ENCODE measurements at places on chromosomes 1 and 21.

DNA sequence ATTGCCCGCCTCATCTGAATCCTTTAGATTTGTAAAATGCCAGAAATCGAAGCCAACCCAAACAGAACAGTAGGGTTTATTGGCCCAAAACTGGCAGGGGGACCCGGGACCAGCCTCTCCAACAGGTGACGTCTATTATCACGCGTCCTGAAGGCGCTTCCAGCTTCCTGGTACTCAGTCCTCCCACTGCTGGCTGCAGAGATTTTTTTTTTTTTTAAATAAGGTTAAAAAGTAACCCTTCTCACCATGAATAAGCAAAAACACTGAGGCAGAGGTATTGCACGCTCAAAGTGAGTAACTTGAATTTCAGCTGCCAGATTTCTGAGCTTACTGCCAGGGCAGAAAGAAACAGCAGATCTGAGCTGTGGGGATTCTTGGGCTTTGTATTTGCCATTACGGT is 54.4 kb upstream of the GCLM start:
- no peak for DNase-seq

- DNase-seq, result no peak
Observed at GRCh38 chr21:43786300-43786806, 3.0 kb upstream of the RRP1 start.

DNA sequence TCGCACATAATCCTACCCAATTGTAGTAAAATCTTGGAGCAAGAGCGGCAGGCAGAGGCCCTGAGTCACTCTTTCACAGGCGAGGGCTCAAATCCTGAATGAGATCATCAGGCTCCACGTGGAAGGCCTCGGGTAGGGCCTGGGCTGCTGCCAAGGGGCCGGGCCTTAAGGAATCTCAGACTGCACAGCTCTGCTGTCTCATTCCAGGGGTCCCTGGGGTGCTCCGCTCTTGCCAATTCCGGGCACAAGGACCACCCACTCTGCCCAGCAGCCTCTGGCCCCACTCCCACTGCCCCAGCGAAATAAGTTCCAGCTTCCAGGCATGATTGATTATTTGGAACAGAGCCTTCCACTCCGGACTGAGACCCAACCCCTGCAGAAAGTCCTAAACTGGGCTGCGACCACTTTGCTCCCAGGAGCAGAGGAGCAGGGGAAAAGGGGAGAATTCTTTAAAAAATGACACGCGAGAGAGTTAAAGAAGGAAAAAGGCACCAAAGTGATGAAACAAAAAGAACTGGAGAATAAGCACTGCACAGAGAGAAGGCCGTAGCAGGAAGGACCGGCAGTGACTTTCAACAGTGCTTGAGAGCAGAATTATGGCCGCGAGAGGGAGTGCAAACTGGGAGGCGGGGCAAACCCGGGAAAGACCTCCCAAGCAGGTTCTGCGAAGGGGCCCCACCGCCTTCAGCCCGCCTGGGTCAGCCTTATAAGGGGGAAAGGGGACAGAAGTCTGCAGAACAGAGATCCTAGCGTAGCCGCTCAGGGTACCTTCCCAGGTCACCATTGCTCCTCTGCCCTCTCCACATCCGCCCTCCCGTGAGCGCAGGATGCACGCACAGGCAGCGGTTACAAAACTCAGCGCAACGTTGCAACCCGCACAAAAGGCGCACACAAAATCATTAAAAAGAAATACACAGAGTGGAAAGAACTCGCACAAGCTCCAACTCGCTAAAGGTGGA is 2.0 kb downstream of the ADAMTS1 start:
- DNase-seq, result peak; percentile 91

GRCh38 chr1:236494586-236495466 is 29.0 kb upstream of the LGALS8 start:
- DNase-seq, result no peak

DNA sequence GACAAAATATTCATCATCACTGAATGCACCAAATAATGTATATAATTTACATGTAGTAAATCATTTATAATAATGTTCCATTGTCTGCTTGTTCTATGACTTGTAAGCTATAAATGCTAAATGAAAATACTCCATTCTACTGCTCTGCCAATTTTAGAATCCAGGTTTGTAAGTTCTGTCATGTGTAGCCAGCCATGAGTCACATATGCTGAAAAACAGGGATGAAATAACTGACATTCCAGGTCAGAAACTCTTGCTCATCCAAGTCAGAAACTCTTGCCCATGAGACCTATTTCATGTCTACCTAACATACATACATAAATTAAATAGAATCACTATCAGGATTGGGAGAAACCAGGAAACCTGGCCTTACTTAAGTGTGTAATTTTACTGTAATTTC is 95.6 kb downstream of the ASH1L start:
- DNase-seq, result peak; percentile 85

GRCh38 chr1:33578557-33579448 is 106.4 kb downstream of the ZSCAN20 start:
- DNase-seq, result no peak

DNA sequence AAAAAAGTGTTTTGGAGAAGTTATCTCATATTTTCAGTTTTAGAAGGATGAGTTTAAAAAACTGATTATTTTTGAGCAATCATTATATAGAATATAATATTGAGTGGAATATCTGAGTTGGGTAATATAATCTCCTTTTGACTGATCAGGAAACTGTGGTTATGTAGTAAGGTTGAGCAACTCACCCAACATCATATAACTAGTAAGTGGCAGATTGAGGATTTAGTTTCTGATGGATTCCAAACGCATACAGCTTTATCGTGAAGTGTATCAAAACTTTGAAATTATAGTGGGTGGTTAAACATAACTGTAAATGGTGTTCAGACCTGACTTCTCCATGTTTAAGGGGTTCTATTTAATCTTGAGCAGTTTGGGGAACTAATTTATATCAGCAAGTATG is 98.6 kb downstream of the OLFM3 start:
- DNase-seq, result no peak

DNA sequence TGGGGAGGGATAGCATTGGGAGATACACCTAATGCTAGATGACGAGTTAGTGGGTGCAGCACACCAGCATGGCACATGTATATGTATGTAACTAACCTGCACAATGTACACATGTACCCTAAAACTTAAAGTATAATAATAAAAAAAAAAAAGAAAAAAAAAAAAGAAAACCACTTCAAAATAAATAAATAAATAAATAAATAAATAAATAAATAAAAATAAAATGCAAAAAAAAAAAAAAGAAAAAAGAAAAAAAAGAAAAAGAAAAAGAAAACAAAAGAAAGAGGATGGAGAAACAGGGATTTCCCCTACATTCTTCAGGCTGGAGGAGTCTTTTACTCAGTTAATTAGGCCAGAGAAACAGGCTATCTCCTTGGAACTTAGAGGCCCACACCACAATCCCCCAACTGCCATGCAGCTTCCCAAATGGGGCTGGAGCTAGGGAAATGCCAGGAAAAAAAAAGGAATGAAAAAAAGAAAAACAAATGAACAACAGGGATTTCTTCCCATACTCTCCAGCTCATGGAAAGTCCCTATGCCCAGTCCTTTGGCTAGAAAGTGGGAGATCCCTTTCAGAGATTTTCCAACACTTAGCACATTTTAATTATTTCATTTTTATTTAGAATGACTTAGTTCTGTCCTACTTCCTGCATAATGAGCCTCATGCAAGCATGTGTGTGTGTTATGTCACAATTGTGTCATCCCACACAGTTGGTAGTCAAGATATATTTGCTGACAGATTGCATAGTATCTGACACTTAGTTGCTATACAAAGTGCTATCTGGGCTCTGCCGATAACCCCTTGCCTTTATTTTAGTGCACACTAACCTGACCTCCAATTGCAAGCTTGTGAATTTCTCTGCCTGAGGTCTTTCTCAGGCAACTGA is 486.4 kb downstream of the PLPP3 start:
- DNase-seq, result no peak

DNA sequence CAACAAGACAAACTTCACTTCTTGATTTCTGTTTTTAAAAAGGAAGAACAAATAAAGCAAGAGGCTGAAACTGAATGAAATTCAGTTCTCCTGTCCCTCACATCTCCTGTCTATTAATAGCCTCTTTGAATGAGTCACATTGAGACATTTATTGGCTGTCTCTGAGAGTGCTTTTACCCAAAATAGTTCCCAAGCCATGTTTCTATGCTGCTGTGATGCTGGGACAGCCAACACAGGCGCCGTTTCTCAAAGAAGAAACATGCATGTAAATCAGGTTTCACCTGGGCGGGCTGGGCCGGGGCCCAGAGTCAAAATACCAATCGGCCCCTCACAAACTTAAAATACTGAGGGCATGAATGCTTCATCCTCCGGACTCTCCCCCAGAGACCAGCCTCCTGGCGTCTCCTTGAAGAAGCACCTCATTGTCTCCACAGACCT is 105.2 kb downstream of the EDEM3 start:
- DNase-seq, result no peak

- DNase-seq, result no peak
Observed at GRCh38 chr1:2931724-2932401, 89.4 kb upstream of the ACTRT2 start.

DNA sequence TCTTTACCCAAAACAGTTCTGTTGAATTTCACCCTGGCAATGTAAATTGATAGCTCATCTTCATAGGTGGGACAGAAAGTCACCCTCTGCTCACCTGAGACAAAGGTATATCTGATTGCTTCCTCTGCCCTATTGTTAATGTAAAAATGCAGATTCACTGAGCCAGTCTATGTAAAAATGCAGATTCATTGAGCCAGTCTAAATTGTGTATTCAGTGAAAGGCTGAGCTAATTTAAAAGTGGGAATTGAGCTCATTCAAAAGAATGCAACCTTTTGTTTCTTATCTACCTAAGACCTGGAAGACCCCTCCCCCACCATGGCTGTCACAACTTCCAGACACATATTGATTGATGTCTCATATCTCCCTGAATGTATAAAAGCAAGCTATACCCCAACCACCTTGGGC is 4.8 kb upstream of the MYSM1 start:
- no peak for DNase-seq

- no peak for DNase-seq
Observed at GRCh38 chr1:161484613-161485012, 20.6 kb upstream of the FCGR2A start.

DNA sequence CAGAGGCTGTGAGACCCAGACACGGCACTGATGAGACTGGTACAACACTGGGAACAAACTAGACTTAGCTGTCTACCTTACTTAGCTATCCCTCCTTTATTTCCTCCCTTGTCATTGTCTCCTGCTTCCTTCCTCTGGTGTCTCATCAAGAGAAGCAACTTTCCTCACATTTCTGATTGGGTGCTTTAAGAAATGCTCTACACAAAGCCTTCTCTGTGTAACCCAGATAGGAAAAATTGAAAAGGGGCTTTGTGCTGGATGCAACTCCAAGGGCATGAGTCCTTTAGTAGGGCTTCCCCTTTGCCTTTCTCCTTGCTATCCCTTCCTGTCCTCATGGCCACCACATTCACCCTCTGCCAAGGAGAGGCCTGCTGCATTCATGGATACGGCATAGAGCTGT is 274.5 kb downstream of the VAV3 start:
- no peak for DNase-seq

DNA sequence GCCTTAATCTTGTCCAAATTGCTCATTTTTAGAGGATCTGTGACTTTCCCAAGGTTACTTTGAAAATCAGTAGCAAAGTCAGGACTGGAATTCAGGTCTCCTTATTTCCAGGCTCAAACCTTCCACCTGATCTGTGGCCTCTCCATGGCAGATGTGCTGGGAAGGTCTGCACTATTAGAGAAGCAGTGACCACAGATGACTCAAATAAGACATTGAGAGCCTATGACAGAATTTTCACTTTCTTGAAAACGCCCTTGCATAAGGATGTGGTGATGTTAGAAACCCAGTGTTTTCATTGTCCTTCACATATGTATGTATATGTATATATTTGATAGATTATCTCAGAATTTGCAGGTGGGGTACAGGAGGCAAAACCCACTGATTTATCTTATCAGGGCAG is 45.3 kb downstream of the TTC39A start:
- no peak for DNase-seq

DNA sequence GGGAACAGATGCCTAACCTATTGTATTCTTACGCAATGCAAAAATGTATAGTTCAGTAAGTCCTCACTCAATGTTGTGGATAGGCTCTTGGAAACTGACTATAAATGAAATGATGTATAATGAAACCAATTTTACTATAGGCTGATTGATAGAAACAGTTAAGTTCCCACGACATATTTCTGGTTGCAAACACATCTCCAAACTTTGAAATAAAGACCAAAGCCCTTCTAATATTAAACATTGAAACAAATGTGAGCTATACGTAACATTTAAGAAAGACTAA is 29.1 kb downstream of the MAP3K21 start:
- DNase-seq, result no peak

DNA sequence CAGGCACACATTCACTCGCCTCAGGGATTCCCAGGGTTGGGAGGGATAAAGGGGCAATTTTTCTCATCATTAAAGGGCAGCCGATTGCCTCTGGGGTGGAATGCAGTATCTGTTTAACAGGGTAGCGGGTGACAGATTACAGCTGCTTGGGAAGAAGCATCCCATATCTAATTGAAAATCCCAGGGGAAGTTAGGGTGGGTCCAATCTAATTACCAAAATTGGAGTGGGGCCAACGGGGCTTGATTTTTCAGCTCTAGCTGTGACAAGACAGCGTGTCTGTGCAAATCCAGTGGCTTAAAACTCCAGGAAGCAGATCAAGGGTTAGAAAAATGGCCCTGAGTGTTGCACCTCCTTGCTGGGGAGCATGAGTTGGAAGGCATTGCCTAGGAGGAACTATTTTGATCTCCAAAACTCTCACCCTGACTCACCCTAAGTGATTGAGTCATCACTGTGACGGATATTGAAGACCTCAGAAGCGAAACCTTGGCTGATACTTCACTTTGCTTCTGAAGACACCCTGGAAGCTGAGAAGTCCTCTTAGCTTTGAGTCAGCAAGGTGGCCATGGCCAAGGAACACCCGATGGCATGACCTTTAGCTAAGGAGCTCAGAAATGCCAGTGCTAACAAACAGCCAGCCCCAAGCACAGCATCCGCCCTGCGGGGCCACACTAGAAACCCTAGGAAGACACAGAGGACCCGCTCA is 46.0 kb downstream of the GRHL3 start:
- DNase-seq, result peak; percentile 99

GRCh38 chr1:10495475-10495817 is 20.7 kb downstream of the PEX14 start:
- DNase-seq, result no peak

DNA sequence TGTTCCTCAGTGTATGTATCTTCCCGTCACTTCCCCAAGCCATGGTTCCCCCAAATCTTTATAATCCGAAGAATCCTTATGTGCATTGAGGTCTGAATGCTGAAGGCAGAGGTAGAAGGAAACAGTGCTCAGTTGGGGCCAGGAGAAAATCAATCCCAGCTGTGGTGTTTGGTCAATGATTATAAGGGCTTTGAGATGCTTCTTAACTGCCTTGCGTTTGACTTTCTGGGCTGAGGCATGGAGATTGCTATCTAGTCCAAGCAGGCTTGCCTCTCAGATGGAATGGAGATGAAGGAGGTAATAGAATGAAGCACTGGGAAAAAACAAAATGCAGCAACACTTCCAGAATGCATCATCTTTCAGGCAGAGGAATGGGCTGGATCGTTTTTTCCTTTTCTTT is 3.6 kb upstream of the MAP1LC3C start:
- DNase-seq, result no peak

DNA sequence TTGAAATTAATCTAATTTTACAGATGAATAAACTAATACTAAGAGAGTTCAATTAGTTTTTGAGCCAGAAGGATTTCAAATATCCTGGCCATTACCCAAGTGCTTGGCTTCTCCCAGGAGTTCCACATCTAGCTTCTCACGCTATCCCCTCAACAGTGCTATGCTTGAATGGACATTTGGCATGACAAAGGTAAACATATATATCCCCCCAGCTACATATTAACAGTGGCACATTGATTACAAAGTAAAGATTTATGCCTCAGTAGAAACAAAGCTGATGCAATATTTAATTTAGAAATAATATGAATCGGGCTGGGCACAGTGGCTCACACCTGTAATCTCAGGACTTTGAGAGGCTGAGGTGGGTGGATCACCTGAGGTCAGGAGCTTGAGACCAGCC is 434.6 kb upstream of the PRMT6 start:
- no peak for DNase-seq
